ENCODE measurements at places on chromosomes 12 and 14.

- peak; percentile 24 for DNase-seq
Measured at GRCh38 chr12:459430-460258, at the start of gene B4GALNT3. Gene B4GALNT3, plus strand, starts transcription at chr12:459939. Its CDS starts 438 bp downstream, at chr12:460377.

- no peak for DNase-seq
Measured at GRCh38 chr14:105411985-105412770, 7.4 kb upstream of the MTA1 start.

DNA sequence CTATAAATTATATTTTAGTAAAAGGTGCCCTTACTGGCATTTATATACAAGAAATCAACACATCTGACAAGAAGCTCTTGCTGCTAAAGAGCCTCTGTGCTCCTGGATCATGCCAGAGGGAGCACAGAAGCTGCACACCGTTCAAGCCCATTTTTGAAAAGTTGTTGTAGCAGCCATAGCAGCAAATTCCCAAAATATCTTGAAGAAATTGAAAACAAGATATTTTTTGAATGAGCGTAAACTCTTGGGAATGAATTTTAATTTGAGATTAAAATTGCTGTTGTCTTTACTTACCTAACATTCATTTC lies 540 bp upstream of the CLEC2D start:
- DNase-seq = no peak

- DNase-seq = no peak
Measured at GRCh38 chr14:103625356-103626095, 3.5 kb upstream of the KLC1 start.

GRCh38 chr14:96046630-96047029 lies 7.5 kb downstream of the C14orf132 start:
- no peak for DNase-seq

GRCh38 chr14:22982477-22983245 lies at the start of gene AJUBA:
Gene AJUBA, minus strand, starts transcription at chr14:22982551. Its CDS starts 285 bp downstream, at chr14:22982266.
- peak; percentile 91 for DNase-seq

DNA sequence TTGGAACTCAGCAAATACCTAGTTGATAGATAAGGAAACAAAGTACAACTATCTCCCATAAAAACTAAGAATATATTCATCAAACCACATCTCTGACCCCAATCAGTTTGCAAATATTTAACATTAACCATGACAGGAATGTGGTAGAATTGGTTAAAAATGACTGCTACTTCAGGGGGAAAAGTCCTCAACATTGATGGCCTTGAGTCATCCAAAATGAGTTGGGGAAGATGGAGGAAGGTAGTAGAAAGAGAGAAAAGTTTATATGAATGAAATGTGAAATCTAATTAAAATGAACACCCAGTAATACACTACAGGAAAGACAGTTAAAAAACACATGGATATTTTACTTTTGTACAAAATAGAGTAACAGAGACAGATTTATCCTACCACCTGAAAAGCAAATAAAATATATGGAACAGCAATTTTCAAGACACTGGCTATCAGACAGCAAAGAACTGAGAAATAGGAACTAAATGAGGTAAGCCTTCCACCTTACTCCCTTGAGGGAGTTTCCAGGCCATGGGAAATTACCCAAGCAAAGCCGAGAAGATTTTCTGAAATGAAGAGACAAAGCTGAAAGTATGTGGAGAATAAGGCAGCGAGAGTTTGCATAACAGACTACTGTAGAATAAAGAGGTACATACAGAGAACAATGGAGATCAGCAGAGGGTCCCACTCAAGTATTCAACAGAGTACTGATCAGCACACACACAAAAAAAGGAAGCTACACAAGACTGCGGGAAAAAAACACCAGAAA lies 49.6 kb downstream of the TC2N start:
- DNase-seq = no peak

DNA sequence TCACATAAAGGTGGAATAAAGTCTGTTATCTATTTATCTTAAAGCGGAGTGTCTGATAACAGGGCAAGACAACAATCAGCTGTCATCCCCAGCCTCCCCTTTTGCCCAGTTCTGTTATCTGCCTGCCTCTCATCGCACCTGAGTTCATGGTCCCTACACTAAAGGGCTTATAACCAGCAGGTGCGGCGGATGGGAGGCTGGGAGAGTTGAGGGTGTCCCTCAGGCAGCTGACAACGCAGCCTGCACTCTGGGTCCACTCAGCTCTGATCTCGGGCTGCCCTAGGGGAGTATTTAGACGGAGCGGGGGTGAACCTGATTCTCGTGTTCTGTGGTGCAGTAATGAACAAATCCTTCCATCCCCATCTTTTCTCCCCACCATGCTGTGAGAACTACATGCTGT lies 34.0 kb upstream of the JDP2 start:
- DNase-seq = no peak

DNA sequence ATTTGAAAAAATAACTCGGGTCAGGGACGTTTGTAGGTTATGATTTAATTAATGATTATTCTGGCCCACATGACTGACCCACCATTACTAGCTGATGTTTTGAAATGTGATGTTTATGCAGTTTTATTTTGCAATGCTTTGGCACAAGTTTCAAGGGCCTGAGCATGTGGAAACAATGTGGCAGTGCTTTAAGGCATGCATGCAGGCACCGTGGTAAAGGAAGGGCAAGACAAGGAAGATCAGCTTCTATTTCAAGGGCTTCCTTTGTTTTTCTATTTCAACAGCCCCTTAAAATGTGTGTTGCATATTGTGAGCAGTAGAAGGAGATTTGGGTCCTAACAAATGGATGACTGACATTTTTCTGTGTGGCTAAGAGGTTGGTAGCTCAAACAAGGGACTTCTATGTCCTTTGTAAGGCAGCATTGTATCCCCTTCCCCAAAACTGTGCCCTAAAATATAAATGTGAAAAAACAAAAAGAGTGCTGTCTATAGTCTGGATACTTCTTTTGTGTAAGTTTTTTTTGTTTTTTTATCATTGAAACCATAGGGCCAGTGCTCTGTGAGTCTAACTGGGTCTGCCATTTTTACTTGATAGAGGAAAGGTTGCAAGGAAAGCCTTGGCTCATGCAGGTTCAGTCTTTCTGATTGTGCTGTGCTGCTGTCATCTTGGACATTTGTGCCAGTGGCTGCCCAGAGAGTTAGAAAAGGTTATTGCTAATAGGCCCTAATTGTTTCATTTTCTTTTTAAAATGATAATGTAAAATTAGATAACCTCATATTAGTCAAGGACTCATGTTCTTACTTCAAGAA lies 103.5 kb downstream of the FGD4 start:
- no peak for DNase-seq

DNA sequence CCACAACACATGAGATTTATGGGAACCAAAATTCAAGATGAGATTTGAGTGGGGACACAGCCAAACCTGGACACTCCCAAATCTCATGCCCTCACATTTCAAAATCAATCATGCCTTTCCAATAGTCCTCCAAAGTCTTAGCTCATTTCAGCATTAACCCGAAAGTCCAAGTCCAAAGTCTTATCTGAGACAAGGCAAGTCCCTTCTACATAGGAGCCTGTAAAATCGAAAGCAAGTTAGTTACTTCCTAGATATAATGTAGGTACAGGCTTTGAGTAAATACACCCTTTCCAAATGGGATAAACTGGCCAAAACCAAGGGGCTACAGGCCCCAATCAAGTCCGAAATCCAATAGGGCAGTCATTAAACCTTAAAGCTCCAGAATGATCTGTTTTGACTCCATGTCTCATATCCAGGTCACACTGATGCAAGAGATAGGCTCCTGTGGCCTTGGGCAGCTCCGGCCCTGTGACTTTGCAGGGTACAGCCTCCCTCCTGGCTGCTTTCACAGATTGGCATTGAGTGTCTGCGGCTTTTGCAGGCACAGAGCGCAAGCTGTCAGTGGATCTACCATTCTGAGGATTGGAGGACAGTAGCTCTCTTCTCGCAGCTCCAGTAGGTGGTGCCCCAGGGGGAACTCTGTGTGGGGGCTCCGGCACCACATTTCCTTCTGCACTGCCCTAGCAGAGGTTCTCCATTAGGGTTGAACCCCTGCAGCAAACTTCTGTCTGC lies 60.1 kb downstream of the LRIG3 start:
- DNase-seq = no peak

GRCh38 chr12:121793440-121793837 lies at the start of gene RHOF:
Gene RHOF, minus strand, starts transcription at chr12:121793688. Its CDS starts 55 bp downstream, at chr12:121793633.
- no peak for DNase-seq

DNA sequence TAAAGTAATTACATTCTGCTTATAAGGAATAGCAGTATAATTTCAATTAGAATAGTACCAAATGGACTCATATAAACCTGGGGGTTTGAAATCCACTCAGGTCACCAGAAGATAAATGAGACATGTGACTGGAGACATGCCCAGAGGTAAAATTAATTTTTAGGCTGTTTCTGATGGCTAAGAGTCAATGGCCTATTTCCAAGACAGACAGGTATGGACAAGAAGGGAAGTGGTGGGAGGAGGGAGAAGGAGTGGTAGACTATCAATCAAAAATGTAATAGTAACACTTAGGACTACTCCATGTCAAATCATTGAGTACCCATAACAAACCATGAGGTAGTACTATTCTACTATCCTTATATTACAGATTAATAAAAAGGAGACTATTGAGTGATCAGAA lies 544.0 kb downstream of the GALC start:
- DNase-seq = no peak

GRCh38 chr14:103064978-103065377 lies 7.6 kb upstream of the CDC42BPB start:
- DNase-seq = no peak

DNA sequence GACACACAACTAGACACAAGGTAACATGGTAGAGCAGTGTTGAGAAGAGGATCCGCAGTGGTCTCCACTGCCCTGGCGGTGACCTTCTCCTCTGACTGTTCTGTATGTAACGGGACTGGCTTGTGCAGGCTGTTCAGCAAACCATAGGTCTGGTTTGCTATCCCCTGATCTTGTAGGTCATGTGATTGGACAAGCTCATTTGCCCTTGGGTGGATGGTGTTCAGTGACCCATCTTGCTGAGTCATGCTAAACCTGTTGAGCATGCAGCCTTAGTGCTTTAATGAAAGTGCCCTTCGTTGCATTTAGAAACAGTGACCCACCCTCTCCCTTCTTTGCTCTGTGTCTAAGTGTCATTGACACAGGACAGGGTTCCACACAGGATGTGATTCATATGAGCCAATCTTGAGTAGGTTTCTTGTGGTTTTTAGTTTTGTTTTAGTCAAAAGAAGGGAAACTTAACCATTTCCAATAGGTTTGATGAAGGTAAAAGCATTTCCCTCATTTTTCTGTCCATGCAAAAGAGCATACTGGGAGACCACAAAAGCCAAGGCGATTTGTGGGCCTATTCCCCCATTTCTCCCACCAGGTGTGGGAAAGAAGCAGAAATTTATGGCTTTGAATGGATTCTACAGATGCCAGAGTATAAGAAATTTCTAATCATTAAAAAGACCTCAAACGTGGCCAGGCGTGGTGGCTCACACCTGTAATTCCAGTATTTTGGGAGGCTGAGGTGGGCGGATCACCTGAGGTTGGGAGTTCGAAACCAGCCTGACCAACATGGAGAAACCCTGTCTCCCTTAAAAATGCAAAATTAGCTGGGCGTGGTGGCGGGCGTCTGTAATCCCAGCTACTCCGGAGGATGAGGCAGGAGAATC lies 32.6 kb upstream of the HIF1A start:
- DNase-seq = no peak

DNA sequence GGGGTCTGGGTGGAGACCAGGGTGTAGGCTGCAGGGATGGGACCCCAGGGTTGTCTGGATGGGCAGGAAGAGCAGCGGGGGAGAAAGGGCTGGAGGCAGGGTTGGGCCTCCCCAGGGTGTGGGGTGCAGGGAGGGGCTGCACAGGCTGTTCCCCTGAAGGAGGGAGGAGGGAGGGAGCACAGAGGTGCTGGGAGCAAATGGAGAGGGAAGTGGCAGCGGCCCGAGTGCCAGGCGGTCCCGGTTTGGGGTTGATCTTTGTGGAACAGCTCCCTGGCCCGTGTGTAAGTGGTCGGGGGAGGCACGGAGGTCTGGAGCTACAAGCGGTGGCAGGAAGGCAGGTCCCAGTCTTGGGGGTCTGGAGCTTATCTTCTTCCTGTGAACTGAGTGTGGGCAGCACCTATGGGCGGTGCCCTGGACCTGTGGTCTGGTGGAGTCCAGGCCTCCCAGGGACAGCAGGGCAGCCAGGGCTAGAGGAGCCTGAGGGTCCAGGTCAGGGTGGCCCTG lies 391.6 kb downstream of the TMEM121 start:
- DNase-seq = no peak

DNA sequence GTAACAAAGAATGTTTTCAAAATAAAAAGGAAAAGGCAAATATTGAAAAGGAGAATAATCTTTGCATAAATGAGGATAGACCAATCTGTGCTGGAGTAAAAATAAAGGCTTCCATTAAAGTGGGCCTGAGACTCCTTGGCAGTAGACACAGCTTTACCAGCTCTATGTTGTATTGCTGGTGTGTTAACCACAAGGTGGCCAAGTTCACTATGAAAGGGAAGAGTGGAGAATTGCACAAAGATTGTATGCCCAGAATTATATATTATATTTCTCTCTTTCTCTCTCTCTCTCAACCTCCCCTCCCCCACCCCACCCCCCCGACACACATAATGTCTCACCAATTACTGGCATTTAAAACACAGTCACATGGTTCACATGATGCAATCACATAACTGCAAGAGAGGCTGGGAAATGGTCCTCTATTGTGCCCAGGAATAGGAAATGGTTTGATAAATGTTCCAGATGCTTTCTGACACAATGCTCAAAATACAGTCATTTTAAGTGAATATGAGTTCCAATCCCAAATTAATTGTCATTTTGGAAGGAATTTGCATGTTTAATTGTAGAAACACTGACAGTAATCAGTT lies 222.6 kb upstream of the SYT1 start:
- no peak for DNase-seq

GRCh38 chr12:54369597-54370131 lies 5.4 kb upstream of the GPR84 start:
- no peak for DNase-seq

- DNase-seq = no peak
Measured at GRCh38 chr12:51687614-51688013, 96.6 kb downstream of the SCN8A start.

DNA sequence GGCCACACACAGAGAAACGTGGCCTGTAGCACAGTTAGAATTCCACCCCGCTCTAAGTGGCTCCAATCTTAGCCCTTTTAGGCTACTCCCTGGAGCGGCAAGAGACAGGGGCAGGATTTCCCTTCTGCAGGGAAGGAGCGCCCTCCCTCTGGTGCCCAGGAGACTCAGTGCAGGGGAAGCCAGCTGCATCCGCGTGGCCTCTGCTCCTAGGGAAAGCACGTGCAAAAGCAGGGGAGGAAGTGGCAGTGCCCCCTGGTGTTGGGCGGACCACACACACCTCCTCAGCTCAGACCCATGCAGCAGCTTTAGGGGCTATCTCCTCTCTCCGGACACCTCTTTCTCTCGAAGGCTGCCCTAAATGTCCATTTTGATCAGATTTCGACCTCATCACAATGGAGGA lies 50.0 kb downstream of the SPRING1 start:
- DNase-seq = peak; percentile 29
